ENCODE measurements at places on chromosomes 1 and 21.

GRCh38 chr1:181043025-181043888, 9.5 kb downstream of the MR1 start:
- DNase-seq: no peak

- no peak for DNase-seq
These were observed 20.6 kb downstream of the COL6A2 start for GRCh38 chr21:46118316-46119143.

- no peak for DNase-seq
These were observed 2.7 kb downstream of the CAPN2 start for GRCh38 chr1:223714849-223715603.

DNA sequence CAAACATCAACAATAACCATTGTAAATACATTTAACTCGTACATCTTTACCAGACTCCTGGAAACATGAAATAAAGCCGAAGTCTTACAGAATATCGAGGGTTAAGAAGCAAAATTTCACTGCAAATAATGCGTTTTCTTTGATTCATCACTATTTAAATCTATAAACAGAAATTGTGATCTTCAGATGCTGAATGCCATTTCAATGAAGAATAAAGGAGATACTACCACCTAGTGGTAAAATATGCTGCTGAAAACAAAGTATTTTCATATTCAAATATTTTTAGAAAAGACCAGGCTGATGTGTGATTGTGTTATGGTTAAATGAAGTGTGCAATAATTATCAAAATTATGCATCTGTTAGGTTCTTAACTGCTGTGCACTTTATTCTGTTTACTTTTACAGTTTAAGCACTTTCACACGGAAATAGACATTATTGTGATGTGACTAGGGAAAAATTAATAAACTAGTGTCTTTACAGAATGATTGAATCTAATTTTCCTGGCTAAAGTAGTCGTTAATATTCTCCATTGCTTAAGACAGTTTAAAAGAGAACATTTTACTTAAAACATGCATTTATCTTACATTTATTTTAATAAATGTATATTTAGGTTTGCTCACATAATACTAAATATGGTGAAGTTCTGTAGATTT, 1093.1 kb downstream of the MRPL39 start:
- no peak for DNase-seq

GRCh38 chr1:2376931-2377672, 14.3 kb downstream of the MORN1 start:
- no peak for DNase-seq

GRCh38 chr1:151858886-151859665, 5.6 kb upstream of the THEM5 start:
- no peak for DNase-seq

DNA sequence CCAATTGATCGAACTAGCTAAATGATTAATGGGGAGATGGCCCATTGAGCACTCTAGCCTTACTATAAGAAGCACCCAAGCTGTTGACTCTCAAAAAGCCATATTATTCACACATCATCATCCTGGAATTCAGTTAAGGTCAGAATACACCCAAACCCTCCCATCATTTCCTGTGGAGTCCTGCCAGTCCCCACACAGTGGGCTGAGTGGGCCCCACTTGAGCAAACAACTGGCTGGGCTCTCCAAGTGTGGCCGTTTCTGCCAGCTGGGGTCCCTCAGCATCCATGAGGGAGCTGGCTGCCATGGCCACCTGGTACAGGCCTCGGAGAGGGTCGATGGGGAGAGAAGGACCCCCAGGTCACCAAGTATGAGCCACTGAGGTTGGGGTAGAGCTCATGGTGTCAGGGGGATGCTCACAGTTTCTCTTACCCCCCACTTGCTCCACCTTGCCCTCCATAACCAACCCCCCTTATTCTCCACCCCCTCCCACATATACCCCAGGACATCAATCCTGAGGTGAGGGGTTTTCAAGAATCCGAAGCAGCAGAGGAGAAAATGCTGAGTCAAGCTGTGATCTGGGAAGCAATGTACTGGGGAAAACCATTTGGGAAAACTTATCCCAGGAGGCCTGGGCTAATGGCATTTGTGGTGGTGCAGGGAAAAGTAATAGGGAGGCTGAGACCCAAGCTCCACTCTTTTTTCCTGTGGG, 60.3 kb downstream of the UBE2T start:
- DNase-seq: no peak

GRCh38 chr1:183675381-183675780, 22.3 kb upstream of the APOBEC4 start:
- DNase-seq: no peak

DNA sequence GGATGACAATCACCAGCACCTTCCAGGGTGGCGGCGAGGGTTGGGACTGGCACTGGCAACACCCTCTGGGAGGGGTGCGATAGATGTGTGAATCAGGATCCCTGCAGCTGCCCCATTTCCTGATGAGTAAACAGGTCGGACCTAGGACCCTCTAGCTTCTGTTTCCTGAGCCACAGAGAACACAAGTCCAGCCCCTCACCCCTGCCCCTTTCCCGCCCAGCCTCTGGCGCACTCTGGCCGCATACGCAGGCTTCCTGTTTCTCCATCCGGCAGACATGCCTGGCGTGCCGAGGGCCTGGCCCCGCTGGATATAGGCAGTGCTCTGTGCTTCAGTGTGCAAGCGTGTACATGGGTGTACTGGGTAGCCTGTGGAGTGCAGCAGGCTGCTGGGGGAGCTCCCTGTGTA, 4.6 kb downstream of the PEAR1 start:
- no peak for DNase-seq

GRCh38 chr1:60564916-60565750, 491.6 kb upstream of the C1orf87 start:
- no peak for DNase-seq

DNA sequence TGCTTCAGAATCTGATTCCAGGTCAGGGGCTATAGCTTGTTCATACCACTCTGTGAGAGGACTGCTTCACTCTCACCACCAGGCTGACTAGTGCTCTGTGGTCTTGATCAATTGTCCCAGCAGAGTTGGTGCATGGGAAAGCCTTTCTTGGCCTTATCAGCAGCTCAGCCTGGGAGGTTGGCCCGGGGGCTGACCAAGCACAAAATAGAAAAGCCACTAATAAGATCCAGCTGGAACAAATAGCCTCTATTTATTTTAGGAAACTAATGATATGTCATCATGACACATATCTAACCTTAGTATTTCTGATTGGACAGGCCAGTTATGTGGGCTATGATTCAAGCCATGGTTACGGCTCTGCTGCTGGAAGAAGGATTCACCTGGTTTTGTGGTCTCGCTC, 134.2 kb downstream of the GDAP2 start:
- DNase-seq: no peak

DNA sequence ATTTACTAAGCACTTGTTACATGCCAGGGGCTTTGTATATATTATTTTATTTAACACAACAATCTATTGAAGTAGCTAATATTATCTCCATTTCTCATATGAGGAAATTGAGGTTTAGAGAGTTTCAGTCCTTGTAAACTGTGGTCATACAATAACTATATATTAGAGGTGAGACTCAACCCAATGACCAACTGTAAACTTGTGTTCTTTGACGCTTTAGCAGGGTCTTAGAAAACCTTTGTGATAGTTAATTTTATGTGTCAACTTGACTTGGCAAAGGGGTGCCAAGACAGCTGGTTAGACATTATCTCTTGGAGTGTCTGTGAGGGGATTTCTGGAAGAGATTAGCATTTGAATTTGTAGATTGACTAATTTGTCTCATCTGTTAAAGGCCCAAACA, 252.4 kb upstream of the B3GALT2 start:
- DNase-seq: no peak

- DNase-seq: no peak
These were observed 22.3 kb upstream of the PEX19 start for GRCh38 chr1:160307118-160307791.

GRCh38 chr1:229247871-229248270, 23.0 kb upstream of the RAB4A start:
- no peak for DNase-seq

DNA sequence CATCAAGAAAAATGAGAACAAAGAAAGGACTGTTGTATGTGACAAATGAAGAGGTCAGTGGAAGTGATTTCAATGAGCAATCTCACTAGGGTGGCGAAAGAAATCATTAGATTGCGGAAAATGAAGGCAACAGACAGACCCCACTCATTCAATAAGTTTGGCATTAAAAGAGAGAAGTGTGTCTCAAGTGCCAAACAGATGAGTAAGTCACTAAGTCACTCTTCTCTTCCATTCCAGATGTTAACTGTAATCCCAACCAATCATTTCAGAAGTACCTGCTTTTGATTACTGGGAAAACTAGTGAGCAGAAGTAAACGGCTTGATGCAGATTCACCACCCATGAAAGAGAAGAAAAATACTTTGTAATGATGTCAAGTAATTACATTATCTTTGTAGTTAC, 144.3 kb upstream of the PRMT6 start:
- DNase-seq: no peak

GRCh38 chr1:93874025-93874651, 4.9 kb downstream of the DNTTIP2 start:
- DNase-seq: no peak

GRCh38 chr21:33434770-33435360, 31.7 kb downstream of the IFNGR2 start:
- no peak for DNase-seq

DNA sequence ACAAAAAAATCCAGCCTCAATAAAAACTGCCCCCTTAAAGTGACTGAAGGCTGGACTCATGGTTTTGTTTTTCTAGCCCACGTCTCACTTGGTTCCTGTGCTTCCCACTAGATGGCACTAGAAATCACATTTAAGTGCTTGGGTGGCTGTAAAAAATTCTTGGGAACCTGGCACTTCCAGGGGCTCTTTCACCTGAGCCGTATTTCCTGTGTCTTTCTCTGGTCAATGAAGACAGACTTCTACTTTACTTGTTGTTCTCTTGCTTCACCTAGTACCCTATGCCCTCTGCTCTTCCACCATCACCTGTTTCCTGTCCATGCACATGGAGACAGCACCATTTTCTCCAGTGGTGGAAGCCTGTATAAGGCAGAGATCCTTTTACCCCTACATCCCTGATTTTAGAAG, 20.0 kb downstream of the METTL13 start:
- DNase-seq: no peak

- no peak for DNase-seq
These were observed 42.1 kb downstream of the PHACTR4 start for GRCh38 chr1:28411656-28412055.

GRCh38 chr1:152412756-152413155, 1.3 kb downstream of the CRNN start:
- no peak for DNase-seq

DNA sequence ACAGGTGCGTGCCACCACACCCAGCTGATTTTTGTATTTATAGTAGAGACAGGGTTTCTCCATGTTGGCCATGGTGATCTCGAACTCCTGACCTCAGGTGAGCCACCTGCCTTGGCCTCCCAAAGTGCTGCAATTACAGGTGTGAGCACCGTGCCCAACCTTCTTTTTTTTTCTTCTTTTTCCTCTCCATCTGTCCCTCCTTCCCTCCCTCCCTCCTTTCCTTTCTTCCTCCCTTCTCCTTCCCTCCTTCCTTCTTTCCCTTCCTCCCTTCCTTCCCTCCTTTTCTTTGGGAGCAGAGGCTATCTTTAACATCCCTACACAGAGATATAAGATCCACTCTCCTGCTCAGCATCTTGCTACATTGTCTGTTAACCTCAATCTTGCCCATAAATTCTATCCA, 24.4 kb upstream of the FAM89A start:
- DNase-seq: no peak

GRCh38 chr1:5968161-5968736, 24.0 kb downstream of the NPHP4 start:
- DNase-seq: no peak

- no peak for DNase-seq
These were observed 512.6 kb downstream of the MRPL39 start for GRCh38 chr21:25094695-25095094.
